A549 treated with DMSO at 1 μM for 4 hours (cell line): ENCODE measurements at places on chromosomes 16 and 17. TPM values are rescaled to one million over a fixed set of nuclear protein-coding genes. Genes with fewer than 3 reads are reported as not detected.

The ALOX12B gene
- 0.75 to 2.1 TPM (median 1.2 TPM) in 5 replicates for total RNA-seq

The CCL23 gene
- total RNA-seq: not detected in 5 replicates

The TBC1D16 gene
- total RNA-seq: 7.3 to 11.7 TPM (median 10.0 TPM) in 5 replicates

The CCL4L2 gene
- total RNA-seq: not detected in 5 replicates

The CCL16 gene
- not detected in 5 replicates for total RNA-seq

The FOXL1 gene
- 0.67 to 1.3 TPM (median 0.86 TPM) in 5 replicates for total RNA-seq

The RPH3AL gene
- 20.2 to 24.0 TPM (median 22.8 TPM) in 5 replicates for total RNA-seq

The TP53TG3 gene
- total RNA-seq: 0.17 to 1.1 TPM (median 0.42 TPM) in 4 of 5 replicates, not detected in the other

The OR3A2 gene
- not detected in 5 replicates for total RNA-seq

The SMIM5 gene
- 0.55 to 0.83 TPM (median 0.64 TPM) in 5 replicates for total RNA-seq

The KRT31 gene
- not detected in 5 replicates for total RNA-seq

The RAMP2 gene
- total RNA-seq: 0.69 to 1.2 TPM (median 0.85 TPM) in 5 replicates

The SLC5A11 gene
- total RNA-seq: 0.47 to 0.80 TPM (median 0.53 TPM) in 5 replicates

The ANKRD40CL gene
- not detected in 5 replicates for total RNA-seq

The HOXB8 gene
- 6.1 to 9.0 TPM (median 7.9 TPM) in 5 replicates for total RNA-seq

The GALR2 gene
- total RNA-seq: 0.22 to 1.6 TPM (median 1.3 TPM) in 5 replicates

The TEFM gene
- total RNA-seq: 21.2 to 29.3 TPM (median 24.8 TPM) in 5 replicates

The KRTAP17-1 gene
- not detected in 5 replicates for total RNA-seq

The SCGB1C2 gene
- not detected in 5 replicates for total RNA-seq

The LIG3 gene
- 17.1 to 22.1 TPM (median 18.5 TPM) in 5 replicates for total RNA-seq

The HYDIN gene
- 0.30 to 0.52 TPM (median 0.39 TPM) in 5 replicates for total RNA-seq

The OR3A3 gene
- total RNA-seq: not detected in 5 replicates

The HS3ST6 gene
- total RNA-seq: 1.9 to 3.9 TPM (median 3.1 TPM) in 5 replicates

The IRX3 gene
- 3.1 to 5.2 TPM (median 3.6 TPM) in 5 replicates for total RNA-seq

The MEFV gene
- total RNA-seq: not detected in 5 replicates
